ENCODE measurements at places on chromosomes 16 and 17.

DNA sequence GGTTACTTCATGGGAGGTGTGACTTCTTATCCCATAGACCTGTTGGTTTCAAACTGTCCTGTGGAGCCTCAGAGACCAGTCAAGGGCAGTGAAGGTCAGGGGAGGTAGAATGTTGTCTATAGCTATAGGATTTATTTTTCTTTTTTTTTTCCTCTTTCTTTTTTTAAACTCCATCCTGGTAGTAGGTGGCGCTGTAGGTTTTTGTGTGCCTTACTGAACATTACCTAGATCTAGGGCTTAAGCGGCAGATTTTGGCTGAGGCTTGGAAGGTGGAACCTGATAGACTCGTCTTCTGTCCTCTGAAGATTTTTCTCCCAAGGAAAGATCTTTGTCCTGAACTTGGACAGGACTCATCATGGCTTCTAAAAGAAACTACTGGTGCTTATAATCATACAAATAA is 8.2 kb upstream of the LASP1NB start:
- no peak for DNase-seq

DNA sequence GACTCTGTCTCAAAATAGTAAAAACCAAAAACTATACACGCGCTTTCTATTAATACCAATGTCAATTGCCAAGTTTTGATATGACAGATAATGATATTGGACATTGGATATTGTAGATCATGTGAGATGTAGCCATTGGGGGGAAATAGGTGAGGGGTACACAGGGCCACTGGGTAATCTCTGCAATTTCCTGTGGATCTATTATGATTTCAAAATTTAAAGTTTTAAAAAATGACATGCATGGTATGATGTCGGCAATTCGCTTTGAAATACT is 266.0 kb downstream of the PARN start:
- no peak for DNase-seq

DNA sequence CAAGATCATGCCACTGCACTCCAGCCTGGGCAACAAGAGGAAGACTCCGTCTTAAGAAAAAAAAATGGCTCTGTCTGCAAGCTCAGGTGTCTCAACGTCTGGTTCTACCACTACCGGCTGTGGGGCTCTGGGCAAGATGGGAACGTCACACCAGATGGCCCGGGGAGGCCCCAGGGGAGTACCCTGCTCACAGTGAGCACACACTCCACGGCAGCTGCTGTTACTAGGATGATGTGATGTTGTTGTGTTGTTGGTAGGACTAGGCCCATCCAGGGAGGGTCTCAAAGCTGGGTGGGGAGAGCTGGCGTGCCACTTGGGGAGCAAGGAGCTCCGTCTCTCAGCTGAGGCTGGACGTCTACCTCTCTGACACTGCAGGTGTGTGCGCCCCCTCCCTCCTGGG is 9.4 kb upstream of the NPTX1 start:
- no peak for DNase-seq

DNA sequence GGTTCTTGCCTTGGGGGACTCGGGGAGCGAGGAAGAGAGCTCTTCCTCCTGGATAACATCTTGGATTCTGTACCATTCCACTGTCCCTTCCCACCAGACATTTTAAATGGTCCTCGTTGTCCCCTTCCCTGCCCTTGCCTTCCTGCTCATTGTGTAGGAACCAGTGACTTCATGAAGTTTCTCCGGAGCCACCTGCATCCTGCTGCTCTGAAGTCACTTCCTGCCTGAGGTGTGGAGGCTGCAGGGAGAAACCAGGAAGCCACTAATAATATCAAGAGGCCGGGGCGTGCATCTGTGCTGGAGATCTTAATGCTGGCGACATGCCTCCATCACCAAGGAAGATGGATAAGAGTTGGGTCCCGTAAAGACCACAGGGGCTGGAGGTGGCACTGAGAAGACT is 6.2 kb upstream of the SLC16A13 start:
- no peak for DNase-seq

DNA sequence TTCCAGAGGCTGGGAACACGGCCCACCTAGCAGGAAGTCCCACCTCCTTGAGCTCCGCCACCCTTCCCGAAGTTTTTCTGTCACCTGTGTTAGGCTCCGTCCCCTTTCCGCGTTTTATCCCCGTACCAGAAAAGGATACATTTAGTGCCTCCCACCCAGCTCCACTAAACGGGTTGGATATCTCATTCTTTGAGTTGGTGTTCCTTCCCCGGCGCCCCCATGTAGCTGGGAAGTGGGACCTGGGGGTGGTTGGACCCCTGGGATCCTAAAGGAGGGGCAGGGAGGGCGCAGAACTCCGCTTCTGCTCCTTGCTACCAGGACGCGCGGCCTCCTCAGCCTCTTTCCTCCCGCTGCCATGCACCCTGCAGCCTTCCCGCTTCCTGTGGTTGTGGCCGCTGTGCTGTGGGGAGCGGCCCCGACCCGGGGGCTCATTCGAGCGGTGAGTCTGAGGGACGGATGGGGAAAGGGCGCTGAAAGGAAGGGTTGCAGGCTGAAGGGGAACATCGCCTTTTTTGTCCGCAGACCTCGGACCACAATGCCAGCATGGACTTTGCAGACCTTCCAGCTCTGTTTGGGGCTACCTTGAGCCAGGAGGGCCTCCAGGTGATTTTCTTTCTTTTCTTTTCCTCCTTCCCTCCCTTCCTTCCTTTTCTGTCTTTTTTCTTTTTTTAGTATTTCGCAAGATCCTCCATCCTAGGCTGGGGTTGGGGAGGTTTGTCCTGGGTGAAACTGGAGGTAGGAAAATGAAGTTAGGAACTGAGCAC is 669 bp downstream of the RNF167 start:
- no peak for DNase-seq

DNA sequence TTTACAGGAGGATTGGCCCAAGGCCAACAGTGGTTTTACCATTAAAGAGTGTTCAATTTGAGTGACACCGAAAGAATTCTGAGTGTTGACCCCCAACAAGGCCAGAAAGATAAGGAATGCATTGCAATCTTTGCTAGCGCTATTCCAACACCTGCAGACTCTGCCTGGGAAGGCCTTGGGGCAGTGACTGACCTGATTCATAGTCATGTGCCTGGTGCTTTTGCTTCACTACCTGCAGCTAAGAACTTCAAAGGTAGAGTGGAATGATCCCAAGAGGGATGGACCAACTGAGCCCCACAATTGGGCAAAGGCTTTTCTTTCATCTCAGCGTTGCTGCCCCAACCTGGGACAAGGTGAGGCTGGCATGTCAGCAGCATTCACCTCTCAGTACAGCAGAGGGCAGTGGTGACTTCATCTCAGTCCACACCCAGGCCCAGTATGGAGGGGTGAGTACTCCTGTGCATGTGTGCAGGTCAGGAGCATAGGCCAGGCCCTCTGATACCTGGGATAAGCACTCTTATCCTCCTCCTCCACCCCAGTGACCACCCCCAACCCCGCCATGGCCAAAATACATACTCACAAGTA is 149.6 kb upstream of the GNAO1 start:
- no peak for DNase-seq

GRCh38 chr16:17691106-17691898 is 220.5 kb upstream of the XYLT1 start:
- DNase-seq, result peak; percentile 22

DNA sequence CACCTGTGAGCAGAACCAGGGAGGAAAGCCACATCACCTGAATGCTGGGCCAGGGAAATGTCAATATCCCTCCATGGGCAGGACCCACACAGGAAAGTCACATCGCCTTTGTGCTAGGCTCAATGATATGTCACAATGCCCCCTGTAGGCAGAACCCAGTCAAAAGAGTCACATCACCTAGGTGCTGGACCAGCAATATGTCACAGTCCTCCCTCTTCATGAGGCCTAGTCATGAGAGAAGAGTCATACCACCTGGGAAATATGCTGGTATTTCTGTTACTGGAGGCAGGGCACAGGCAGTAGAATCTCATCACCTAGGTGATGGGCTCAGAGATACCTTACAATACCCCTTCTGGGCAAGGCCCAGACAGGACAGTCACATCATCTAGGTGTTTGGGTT is 1843.4 kb downstream of the TP53TG3F start:
- DNase-seq, result no peak

DNA sequence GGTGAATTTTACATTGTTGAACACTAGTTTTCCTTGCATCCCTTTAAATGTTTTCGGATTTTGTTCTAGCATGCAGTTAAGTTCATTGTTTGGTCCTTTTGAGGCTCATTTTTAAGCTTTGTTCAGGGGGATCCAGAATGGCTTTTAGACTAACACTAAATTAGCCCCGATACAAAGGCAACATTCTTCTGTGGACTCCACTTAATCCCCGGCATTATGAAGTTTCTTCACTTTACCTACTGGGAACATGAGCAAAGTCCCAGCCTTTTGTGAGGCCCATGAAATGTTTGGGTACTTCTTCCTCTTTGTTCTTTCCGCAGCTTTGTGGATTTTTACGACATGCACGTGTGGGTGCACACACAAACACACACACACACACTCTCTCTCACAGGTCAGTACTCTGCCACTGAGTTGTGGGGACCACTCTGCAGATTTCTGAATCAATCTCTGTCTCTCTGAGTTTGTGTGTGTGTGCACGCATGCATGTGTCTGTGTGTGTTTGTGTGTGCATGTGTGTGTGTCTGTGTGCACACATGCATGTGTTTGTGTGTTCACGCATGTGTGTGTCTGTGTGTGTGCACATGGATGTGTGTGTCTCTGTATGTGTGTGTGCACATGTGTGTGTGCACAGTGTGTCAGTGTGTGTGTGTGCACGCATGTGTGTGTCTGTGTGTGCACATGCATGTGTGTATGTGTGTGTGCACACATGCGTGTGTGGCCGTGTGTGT is 240.4 kb upstream of the TNRC6C start:
- DNase-seq, result no peak

GRCh38 chr17:12180644-12181261 is 160.1 kb downstream of the MAP2K4 start:
- DNase-seq, result peak; percentile 52

DNA sequence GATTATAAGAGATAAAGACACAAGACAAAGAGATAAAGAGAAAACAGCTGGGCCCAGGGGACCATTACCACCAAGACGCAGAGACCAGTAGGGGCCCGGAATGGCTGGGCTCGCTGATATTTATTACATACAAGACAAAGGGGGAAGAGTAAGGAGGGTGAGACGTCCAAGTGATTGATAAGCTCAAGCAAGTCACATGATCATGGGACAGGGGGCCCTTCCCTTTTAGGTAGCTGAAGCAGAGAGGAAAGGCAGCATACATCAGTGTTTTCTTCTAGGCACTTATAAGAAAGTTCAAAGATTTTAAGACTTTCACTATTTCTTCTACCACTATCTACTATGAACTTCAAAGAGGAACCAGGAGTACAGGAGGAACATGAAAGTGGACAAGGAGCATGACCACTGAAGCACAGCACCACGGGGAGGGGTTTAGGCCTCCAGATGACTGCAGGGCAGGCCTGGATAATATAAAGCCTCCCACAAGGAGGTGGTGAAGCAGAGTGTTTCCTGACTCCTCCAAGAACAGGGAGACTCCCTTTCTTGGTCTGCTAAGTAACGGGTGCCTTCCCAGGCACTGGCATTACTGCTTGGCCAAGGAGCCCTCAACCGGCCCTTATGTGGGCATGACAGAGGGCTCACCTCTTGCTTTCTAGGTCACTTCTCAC is 63.9 kb upstream of the ARL4D start:
- DNase-seq, result no peak

DNA sequence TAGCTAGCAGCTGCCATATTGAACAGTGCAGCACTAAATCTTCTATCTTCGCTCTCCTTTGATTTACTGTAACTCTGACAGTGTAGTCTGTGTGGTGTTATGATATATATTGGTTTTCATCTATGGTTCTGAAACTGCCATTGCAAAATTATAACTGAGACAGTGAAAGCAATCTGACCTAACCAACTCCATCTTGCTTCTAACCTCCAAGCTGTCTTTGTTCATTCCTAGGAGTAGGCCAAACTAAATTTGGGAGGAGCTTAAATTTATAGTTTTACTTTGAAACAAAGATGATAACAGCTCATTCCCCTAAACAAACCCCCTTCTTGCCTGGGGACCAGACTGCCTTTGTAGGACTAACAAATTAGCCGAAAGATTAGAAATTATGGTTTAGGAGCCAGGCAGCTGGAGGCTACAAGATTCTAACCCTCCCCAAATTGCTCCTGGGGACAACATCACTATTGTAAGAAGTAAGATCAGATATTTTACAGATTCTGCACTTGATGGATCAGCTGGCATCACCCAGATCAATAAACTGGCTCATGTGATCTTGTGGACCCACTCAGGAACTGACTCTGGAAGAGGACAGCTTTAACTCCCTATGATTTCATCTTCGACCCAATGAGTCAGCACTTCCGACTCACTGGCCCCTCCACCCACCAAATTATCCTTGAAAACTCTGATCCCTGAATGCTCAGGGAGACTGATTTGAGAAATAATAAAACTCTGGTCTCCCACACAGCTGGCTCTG is 47.0 kb upstream of the FBXO47 start:
- no peak for DNase-seq

- peak; percentile 60 for DNase-seq
Observed at GRCh38 chr16:56910654-56911539, 21.0 kb upstream of the HERPUD1 start.

DNA sequence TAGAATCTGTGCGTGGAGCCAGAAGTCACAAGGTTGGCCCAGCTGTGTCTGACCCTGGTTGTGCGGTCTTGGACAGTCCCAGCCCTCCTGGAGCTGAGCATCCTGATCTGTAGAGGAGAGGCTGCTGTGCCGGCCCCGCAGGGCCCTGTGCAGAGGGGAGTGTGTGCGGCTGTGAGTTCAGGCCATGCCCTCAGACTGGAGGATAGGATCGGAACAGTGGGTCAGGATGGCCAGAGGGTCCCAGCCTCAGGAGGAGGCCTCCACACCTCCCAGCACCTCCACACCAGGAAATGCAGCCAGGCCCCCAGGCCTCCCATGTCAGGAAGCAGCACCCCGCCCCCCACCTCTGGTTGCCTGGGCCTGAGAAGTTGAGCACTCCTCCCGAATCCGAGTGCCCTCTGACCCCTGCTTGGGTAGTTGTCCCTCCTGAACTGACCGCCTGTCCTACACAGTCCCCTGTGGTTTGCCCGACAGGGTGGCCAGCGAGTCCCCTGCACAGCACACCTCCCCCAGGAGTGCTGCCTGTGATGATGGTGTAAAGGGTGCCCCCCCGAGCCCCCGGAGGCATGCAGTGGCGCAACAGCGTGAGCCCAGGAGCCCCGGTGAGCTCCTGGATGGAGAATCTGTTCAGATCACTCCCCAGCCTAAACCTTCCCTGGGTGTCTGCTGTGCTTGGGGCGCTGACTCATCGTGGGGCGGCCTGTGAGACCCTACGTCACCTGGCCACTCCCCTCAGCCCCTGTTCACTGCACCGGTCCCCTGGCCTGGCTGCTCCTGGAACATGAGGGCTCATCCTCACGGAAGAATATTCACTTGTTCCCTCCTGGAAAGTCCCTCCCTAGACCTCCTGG is 285.2 kb downstream of the SEC14L1 start:
- DNase-seq, result peak; percentile 69

- DNase-seq, result no peak
Observed at GRCh38 chr17:42913522-42913921, 12.9 kb downstream of the G6PC1 start.
